Stimulated activated CD4-positive, alpha-beta T cell treated with anti-CD3 and anti-CD28 coated beads, Interleukin-15, amount 100 ng/mL, for 1 hour (primary cell): ENCODE measurements at places on chromosomes 7 and 10.

GRCh38 chr7:21260939-21261338 lies 166.9 kb upstream of the SP4 start:
- DNase-seq: no peak

DNA sequence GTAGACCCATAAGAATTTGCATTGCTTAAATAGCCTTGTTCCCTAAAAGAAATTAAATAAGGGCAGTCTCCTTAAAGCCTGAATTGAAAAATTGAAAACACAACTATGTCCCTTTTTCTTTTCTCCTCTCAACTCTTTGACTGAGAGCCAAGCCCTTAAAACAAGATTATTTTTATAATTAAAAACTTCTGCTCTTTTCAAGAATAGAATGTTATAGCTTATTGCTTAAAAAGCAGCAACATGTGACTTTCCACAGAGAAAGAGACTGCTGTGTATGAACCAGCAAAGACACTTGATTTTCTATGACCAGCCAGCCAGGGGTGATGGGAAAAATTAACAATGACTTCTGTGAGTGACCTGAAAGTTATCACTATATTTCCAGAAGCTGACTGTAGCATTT lies 295.2 kb upstream of the CELF2 start:
- DNase-seq: no peak

DNA sequence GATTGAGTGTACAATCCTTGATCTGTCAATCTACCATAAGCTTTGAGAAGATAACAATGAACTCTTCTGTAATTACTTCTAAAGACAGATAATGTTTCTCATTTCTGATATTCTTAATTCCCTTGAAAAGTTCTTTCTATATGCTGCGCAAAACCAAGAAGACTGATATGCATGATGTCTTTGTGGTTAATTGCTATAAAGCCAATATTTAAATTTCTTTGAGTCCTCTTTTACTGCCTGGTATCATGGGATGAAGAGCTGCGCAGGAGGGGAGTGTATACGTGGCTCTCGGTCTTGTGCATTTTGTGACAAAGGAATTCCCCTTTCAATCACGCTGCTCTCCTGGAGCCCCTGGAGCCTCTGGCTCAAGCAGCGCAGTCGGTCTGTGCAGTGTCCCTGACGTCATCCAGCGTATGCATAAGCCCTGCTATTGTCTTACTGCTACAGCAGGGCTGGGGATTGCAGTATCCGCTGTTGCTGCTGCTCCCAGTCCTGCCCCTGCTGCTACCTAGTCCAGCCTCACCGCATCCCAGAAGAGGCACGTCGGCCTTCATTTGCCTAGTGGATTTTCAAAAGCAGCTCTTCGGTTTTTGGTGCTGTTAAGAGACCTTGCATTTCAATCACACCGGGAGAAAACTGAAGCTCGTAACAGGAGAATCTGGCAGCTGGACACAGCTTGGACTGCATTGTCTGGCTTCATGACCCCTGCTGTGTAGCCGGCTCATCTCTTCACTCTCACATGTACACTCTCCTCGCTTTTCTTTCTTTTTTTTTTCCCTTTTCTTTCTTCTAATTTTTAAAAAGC lies 66.7 kb downstream of the ST7 start:
- no peak for DNase-seq

DNA sequence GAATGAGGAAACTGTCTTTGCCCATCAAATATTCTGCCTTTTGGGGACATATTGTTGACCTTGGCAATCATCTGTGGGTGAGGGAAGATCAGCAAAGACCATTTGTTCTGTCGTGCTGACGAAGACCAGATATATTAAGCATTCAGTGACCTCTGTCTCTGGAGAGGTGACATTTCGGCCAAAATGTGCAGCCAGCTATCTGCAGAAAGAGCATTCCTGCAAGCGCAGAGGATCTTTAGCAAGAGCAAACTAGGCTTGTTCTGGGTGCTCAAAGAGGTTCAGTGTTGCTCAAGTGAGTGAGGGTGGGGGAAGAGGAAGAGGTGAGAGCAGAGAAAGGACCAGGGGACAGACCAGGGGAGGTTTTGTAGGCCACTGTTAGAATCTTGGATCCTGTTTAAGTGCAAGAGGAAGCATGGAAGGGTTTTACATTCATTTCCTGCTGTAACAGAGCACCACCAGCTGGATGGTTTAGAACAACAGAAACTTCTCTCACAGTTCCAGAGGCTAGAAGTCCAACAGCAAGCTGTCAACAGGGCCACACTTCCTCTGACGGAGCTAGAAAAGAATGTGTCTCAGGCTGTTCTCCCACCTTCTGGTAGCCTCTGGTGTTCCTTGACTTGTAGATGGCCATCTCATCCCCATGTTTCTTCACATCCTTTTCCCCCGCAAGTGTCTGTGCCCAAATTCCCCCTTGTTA lies 11.2 kb downstream of the C10orf120 start:
- DNase-seq: no peak

GRCh38 chr7:106820321-106821217 lies 44.5 kb upstream of the PIK3CG start:
- no peak for DNase-seq

DNA sequence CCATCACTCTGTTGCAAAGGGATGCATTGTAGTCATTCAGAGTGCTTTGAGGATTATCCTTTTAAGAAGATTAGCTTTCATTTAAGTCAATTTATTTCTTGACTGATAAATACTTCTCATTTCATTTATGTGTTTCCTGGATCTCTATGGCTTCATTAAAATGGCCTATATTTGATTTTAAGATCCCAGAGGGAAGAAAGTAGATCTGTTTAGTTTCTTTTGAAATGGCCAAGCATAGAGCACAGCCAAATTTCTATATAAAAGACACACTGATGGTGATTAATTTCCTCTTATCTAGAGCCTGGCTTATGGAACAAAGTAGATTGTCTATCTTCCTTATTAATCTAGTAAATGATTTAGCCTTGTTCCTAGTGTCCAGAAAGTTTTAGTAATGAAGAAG lies 129.7 kb upstream of the CALCR start:
- DNase-seq: no peak

DNA sequence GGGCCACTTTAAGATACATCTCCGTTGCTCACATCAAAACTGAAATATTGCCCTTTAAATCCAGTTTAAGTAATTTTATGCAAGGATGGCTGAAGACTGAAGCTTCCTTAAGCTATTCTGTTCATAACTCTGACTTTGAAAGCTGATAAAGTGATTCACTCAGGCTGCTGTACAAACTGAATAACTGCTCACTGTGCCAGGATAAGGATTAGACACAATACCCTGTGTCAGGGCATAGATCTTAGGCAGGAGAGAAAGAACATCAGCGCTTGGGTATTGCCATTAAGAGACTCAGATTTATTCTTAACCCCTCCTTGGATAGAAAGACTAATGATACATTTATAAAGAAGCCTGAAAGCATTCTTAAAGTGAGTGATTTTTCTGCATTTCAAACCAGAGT lies 614.5 kb upstream of the ZWINT start:
- DNase-seq: no peak

DNA sequence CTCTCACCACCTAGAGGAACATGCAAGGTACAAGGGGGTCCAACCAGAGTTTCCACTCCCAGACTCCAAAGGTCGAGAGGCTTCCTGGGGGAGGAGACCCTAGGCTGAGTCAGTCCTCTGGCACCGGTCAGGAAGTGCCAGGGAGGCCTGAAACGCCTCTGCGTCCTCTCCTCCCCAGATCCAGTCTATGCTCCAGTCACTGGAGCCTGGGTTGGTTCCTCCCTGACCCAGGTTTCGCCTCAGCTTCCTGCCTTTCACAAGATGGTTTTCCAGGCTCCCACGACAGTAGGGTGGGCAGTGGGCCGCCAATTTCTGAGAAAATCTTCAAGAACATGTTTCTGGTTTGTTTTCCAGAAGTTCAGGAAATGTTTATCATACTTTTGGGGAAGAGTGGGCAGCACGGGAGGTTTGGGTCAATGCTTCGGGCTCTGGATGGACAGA lies 30.0 kb downstream of the DUSP5 start:
- DNase-seq: no peak

DNA sequence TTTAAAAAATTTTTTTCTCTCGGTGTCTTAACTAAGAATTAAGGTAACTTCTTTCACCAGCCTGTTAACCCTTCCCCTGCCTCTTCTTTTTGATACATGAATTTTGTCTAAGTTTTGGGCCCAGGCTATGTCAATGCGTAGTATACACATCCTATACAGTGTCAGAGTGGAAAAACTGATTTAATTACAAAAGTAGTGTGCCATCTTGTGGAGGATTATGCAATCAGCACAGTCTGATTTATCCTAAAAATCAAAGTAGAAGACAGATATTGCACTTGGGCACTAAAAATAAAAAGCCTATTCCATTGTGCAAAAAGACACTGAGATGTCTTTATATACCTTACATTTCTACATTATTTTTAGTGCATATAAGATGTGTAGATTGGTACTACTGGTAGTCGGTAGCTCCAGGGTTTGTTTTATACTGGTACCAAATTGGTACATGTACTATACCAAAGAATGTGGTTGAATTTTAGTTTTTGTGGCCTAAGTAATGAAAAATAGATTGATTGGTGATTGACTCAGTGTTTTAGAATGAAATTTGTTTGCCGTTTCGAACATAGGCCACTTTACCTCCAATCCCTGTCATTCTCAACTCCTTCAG lies 96.6 kb downstream of the MKLN1 start:
- no peak for DNase-seq

DNA sequence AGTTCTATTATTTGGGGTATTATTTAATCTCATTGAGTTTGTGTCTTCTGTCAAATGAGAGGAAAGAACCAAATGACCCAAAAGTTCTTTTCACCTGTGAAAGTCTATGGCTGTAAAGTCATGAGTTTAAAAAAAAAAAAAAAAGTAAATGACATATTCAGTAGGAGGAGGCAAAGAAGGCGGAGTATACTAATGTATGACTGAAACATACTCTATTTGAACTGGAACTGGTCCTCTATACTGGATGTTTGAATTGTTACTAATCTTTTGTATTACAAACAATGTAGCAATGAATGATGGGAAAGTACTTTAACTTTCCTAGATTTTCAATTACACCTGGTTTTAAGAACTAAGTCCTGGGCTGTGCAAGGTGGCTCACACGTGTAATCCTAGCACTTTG lies 24.9 kb upstream of the GSAP start:
- no peak for DNase-seq

DNA sequence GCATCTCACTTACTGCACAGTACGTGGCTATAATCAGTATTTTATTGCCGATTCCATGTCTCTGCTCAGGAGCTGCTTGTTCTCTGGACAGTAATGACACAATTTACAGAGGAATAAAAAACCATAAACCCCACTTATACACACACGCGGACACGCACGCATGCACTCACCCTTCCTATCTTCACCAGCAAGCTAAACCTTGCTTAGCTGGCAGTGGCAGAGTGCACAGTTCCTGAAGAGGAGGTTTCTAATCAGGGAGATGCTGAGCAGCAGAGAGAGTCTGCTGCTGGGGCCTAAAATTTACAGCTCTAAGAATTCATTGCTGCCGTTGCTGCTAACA lies 66.3 kb downstream of the SND1 start:
- no peak for DNase-seq

DNA sequence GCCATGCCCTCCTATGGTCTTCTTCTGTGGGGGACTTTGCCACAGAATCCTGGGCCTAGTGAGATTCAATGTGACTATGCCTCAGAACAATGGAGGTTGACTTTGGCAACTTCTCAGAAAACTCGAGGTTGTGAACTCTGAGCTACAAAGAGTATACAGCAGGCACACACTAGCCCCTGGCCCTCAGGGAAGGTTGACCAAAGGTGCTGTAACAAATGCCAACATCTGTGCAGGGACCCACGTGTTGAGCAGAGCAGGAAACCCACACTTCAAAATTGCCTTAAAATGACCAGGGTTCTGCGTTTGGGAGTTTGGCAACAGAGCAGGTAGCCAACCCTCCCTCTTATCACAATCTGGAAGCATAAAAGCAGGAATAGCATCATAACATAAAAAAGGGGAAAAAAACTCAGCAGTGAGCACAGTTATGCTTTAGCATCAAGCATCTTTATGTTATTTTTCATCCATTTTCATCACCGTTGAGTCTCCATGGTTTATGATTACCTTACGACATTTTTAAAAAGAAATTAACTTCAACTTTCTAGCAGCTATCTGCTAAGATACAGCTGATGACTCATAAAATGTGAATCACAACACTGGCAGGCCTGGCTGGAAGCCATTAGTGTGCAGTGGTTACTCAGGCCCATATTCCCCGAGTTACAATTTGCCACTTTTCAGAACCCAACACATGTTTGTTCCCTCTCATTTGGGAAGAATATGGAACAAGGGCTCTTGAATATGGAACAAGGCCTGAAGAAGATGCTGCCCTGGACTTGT lies 11.1 kb downstream of the PRLHR start:
- no peak for DNase-seq

GRCh38 chr10:23516530-23516929 lies 77.7 kb downstream of the OTUD1 start:
- no peak for DNase-seq

- no peak for DNase-seq
Measured at GRCh38 chr10:92014620-92015019, 91.0 kb downstream of the BTAF1 start.

- no peak for DNase-seq
Measured at GRCh38 chr7:119708891-119709290, 564.1 kb upstream of the KCND2 start.
